ENCODE measurements at places on chromosomes 4 and X.

DNA sequence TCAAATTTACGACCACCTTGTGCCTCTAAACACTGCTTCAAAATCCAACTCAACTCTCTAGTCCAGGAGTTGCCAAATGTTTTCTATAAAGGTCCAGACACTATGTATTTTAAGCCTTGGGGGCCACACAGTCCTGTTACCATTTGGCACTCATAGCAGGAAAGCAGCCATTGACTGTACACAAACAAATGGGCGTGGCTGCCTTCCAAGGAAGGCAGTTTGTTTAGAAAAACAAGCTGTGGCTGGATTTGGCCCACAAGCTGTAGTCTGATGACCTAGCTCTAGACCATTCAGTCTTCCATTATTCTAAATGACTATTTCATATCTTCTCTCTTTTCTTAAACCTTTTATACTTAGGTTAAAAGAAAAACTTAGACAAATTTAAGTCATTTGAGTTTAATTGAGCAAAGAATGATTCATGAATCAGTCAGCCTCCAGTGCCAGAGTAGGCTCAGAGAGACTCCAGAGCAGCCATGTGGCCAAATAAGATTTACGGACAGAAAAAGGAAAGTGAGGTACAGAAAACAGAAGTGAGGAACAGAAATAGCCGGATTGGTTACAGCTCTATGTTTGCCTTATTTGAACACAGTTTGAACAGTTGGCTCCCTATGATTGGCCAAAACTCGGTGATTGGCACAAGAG, 825.8 kb upstream of the LCORL start:
- DNase-seq: no peak

DNA sequence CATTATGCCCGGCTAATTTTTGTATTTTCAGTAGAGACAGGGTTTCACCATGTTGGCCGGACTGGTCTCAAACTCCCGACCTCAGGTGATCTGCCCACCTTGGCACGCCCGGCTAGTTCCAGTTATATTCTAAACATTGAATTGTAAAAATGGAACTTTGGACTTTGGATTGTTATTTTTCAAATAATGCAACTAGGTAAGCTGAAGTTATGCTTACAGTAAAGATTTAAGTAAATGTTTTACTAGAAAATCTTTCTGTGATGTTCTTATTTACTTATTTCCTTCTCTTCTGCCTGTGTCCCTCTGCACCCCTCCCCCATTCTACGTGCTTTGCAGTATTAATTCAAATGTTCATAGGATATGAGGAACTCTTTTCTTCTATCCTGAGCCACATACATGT, 26.1 kb downstream of the GK start:
- no peak for DNase-seq

- peak; percentile 15 for DNase-seq
These were observed at the start of gene SMS for GRCh38 chrX:21940356-21940829. Gene SMS (plus strand): TSS chrX:21940709. CDS start chrX:21940825, 116 bp downstream.

DNA sequence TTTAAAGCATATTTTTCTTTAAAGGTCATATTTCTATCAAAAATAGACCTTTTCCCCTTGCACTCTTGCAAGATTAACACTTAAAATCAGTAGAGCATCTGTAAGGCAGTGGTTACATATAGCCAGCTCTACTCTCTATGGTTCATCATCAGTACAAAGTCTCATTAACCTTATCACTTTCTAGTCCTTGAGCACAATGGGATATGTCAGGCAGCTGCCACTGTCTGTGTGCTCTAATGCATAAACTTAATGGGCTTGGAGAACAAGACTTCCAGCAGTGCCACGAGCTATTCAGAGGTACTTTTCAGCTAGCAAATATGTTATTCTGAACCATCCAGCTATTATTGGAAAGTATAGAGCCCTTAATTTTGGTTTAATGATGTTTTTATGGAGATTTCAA, 393.7 kb downstream of the GASK1B start:
- no peak for DNase-seq

- no peak for DNase-seq
These were observed 67.5 kb upstream of the NPY2R start for GRCh38 chr4:155140889-155141288.

DNA sequence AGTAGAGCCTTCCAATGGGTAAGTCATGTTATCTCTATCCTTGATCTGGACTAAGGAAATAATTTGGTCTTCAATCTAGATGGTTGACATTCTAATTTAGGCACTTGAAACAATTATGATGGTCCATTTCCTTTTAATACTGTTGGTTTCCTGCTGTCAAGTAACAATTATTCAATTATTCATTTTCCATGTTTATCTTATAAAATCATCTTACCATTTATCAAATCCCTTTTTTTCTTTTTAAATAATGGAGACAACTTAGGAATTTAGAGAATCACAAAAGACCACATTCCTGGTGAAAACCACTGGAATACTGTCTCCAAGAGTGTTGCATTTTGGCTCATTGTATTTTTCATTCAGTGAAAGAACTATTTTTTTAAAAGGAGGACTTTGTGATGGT, 148.7 kb upstream of the CTSO start:
- DNase-seq: no peak

- DNase-seq: no peak
These were observed 8.2 kb downstream of the SLC25A4 start for GRCh38 chr4:185151296-185151695.
